ENCODE measurements at places on chromosomes 3 and 15. TPM values are rescaled to one million over a fixed set of nuclear protein-coding genes. Genes with fewer than 3 reads are reported as not detected.

The ACKR2 gene
- 0.35 TPM for total RNA-seq

The STXBP5L gene
- total RNA-seq = 2.9 TPM

The GP5 gene
- 0.12 TPM for total RNA-seq

The GPR160 gene
- total RNA-seq = 77.0 TPM

The ASB14 gene
- total RNA-seq = not detected

The GPR176 gene
- 248 TPM for total RNA-seq

The ATP13A5 gene
- total RNA-seq = not detected

The BDH1 gene
- 11.2 TPM for total RNA-seq

The LARP6 gene
- 22.4 TPM for total RNA-seq

GRCh38 chr15:63440756-63441155 lies 59.1 kb upstream of the CA12 start:
- no peaks in the 10 kb centered on the region for H3K4me1 ChIP-seq
- H3K4me3 ChIP-seq = no peak overlapping the region
- DNase-seq = no peak
- no peaks in the 10 kb centered on the region for H3K27me3 ChIP-seq

DNA sequence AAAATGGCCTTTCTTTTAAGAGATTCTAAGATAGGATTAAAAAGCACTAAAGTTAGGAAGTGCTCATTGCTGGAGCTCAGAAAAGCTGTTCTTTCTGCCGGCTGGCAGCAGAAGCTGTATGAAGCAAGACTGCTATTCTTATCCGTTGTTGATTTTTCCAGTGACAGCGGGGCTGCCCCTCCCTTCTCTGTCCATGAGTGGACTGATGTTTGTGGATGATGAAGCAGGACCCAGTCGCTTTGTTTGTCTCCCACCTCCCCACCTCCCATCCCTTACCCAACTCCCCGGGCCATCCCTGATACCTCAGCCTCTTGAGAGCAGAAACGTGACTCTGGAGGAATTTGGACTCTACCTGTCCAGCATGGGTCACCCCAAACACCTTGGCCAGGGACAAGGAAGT lies 10.3 kb upstream of the MUSTN1 start:
- 0 out of 2 replicates have a peak, but pooled peaks cover 3% of the 10 kb centered on the region for H3K36me3 ChIP-seq
- H3K4me3 ChIP-seq = no peak overlapping the region
- H3K27me3 ChIP-seq = no peaks in the 10 kb centered on the region
- no peak for DNase-seq
- H3K27ac ChIP-seq = no peak overlapping the region
- 0 out of 2 replicates have a peak, but pooled peaks cover 4% of the 10 kb centered on the region for H3K4me1 ChIP-seq

- H3K27ac ChIP-seq = no peak overlapping the region
- peak; percentile 72 for DNase-seq
- H3K4me1 ChIP-seq = no peaks in the 10 kb centered on the region
- H3K36me3 ChIP-seq = 0 out of 2 replicates have a peak, but pooled peaks cover 4% of the 10 kb centered on the region
- no peak overlapping the region for H3K4me3 ChIP-seq
- H3K27me3 ChIP-seq = no peaks in the 10 kb centered on the region
Measured at GRCh38 chr3:87350367-87351199, 74.2 kb upstream of the POU1F1 start.

GRCh38 chr15:99073008-99073717 lies 31.7 kb upstream of the SYNM start:
- no peaks in the 10 kb centered on the region for H3K27me3 ChIP-seq
- no peak overlapping the region for H3K4me3 ChIP-seq
- no peaks in the 10 kb centered on the region for H3K36me3 ChIP-seq

DNA sequence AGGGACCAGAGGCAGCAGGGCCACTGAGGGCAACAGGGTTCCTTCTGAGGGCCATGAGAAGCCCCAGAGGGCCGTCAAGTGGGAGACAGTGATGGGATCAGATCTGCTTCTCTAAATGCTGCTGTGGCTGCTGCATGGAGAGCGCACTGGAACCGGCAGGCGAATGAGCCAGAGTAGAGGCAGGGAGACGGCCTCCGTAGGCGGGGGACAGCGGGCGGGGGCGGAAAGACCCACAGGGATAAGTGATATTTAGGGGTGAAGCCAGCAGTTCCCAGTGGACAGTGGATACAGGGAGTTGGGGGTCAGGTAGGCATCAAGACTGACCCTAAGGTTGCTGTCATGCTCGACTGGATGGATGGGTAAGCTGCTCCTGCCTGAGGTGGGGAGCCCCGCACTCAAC lies 45.0 kb downstream of the GLDN start:
- no peak overlapping the region for H3K27ac ChIP-seq
- H3K27me3 ChIP-seq = no peaks in the 10 kb centered on the region
- no peaks in the 10 kb centered on the region for H3K36me3 ChIP-seq
- H3K4me1 ChIP-seq = peaks cover 13% of the 10 kb centered on the region

GRCh38 chr3:118988198-118989130 lies 46.2 kb downstream of the IGSF11 start:
- H3K4me1 ChIP-seq = peaks cover 52% of the 10 kb centered on the region
- H3K27me3 ChIP-seq = peaks cover 3% of the 10 kb centered on the region
- H3K4me3 ChIP-seq = peak overlapping the region; percentile 27

DNA sequence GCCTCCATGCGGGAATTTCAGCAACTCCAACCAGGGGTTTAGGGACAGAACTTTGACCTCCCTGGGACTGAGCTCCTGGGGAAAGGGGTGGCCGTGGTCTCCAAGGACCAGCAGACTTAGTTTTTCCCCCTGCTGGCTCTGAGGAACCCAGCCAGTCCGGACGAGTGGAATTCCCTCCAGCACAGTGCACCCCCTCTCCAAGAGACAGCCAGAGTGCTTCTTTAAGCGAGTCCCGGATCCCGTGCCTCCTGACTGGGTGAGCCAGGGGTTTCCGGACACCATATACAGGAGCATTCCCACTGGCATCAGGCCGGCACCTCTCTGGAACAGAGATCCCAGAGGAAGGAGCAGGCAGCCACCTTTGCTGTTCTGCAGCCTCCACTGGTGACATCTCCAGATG lies 459.5 kb downstream of the OCA2 start:
- no peaks in the 10 kb centered on the region for H3K36me3 ChIP-seq
- H3K27me3 ChIP-seq = no peaks in the 10 kb centered on the region
- no peak for DNase-seq
- H3K27ac ChIP-seq = no peak overlapping the region
- no peak overlapping the region for H3K4me3 ChIP-seq
- peaks cover 5% of the 10 kb centered on the region for H3K4me1 ChIP-seq

- peaks cover 98% of the 10 kb centered on the region for H3K27me3 ChIP-seq
- peak; percentile 81 for DNase-seq
- peaks cover 53% of the 10 kb centered on the region for H3K4me1 ChIP-seq
- H3K4me3 ChIP-seq = peak overlapping the region; percentile 59
- no peak overlapping the region for H3K27ac ChIP-seq
- H3K36me3 ChIP-seq = no peaks in the 10 kb centered on the region
Measured at GRCh38 chr15:52787123-52787503, 3.0 kb downstream of the ONECUT1 start.

DNA sequence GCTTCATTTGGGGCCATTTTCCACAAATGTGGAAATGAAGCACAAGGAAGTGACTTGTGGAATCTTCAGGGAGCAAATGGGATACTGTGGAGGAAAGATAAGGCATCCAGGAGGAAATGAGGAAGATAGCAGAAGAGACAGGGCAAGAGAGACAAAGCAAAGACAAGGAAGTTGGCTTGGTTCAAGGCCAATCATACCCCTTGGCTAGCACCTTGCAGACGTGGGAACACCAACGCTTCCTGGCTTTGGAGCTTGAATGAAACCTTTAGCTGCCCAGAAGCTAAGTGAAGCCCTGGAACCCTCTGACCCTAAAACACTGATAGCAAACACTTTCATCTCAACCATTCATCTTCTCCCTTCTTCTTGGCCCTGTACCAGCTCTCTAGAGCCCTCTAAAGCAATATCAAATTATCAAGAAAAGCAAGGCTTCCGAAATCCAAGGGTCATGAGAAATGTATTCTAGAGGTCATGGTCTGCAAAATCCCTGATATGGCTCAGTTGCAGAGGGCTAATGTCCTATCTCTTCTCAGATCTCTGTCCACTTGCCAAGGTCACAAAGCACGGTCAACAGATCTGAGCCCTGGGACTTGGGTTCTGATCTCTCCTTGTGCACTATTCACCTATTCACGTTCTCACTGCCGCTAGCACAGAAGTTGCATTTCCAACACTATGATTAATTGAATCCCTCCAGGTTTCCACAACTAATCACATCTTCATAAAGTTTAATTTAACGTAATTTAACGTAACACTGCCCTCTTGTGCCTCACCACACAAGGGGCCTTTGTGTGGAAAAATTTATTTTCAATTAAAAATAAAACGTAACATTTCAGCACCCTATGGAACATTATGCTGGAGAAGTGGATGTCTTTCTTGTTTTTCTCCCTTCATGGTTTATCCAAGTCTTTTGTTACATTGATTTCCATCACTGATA lies 557.6 kb upstream of the ADAMTS9 start:
- H3K27ac ChIP-seq = no peak overlapping the region
- no peaks in the 10 kb centered on the region for H3K36me3 ChIP-seq
- no peak overlapping the region for H3K4me3 ChIP-seq
- DNase-seq = peak; percentile 24

- H3K36me3 ChIP-seq = no peaks in the 10 kb centered on the region
- no peak overlapping the region for H3K27ac ChIP-seq
- H3K4me3 ChIP-seq = no peak overlapping the region
- no peaks in the 10 kb centered on the region for H3K4me1 ChIP-seq
- DNase-seq = no peak
- H3K27me3 ChIP-seq = no peaks in the 10 kb centered on the region
Measured at GRCh38 chr3:73955494-73956070, 330.8 kb upstream of the PDZRN3 start.

GRCh38 chr15:66251790-66252684 lies 1.5 kb downstream of the MEGF11 start:
- peaks cover 72% of the 10 kb centered on the region for H3K27me3 ChIP-seq
- H3K36me3 ChIP-seq = no peaks in the 10 kb centered on the region
- peaks cover 40% of the 10 kb centered on the region for H3K4me1 ChIP-seq

GRCh38 chr3:61903931-61904657 lies 342.7 kb downstream of the PTPRG start:
- no peaks in the 10 kb centered on the region for H3K36me3 ChIP-seq
- DNase-seq = no peak
- H3K27me3 ChIP-seq = no peaks in the 10 kb centered on the region
- H3K4me1 ChIP-seq = peaks cover 48% of the 10 kb centered on the region
- H3K27ac ChIP-seq = peak overlapping the region; percentile 61

GRCh38 chr3:114393367-114394072 lies 99.7 kb downstream of the TIGIT start:
- DNase-seq = no peak
- H3K27me3 ChIP-seq = no peaks in the 10 kb centered on the region
- H3K4me3 ChIP-seq = no peak overlapping the region
- H3K4me1 ChIP-seq = no peaks in the 10 kb centered on the region

GRCh38 chr3:71778353-71778752 lies 6.6 kb downstream of the PROK2 start:
- peaks cover 67% of the 10 kb centered on the region for H3K4me1 ChIP-seq
- H3K27me3 ChIP-seq = peaks cover 24% of the 10 kb centered on the region
- H3K36me3 ChIP-seq = no peaks in the 10 kb centered on the region
- no peak for DNase-seq

DNA sequence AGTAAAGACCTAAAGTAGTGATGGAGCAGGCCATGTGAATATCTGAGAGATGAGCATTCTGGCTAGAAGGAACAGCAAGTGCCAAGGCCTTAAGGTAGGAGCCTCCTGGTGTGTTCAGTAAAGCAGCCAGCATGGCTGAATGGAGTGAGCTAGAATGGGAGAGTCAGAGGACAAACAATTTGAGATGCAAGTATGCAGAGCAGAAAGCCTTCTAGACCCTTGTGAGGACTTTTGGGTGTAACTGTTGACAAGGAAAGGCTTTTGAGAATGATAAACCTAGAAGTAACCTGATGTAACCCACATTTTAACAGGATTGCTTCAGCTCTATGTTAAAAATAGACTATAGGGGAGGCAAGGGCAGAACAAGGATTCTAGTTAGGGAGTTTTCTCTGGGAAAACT lies 14.8 kb upstream of the RNF7 start:
- no peak overlapping the region for H3K27ac ChIP-seq
- H3K4me3 ChIP-seq = no peak overlapping the region
- H3K4me1 ChIP-seq = 0 out of 2 replicates have a peak, but pooled peaks cover 7% of the 10 kb centered on the region
- no peaks in the 10 kb centered on the region for H3K36me3 ChIP-seq
- no peak for DNase-seq
- H3K27me3 ChIP-seq = no peaks in the 10 kb centered on the region

DNA sequence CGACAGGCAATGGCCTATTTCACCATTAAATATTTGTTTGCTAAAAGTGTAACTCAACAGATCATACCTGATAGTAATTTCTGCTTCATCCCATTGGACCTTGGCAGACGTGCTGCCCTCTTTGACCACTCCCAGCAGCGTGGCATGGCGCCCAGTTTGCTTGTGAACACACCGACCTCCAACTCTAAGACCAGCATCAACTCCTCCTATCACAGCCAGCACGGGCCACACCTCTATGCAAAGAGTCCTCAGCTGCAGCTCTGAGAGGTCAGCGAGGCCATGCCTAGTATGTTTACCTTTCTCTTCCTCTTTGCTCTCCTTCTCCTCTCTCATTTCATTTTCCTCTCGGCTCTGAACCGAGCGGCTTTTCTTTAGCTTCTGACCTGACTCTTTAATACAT lies 80.6 kb downstream of the FBXL22 start:
- H3K4me3 ChIP-seq = no peak overlapping the region
- H3K36me3 ChIP-seq = peaks cover 17% of the 10 kb centered on the region
- DNase-seq = peak; percentile 11

DNA sequence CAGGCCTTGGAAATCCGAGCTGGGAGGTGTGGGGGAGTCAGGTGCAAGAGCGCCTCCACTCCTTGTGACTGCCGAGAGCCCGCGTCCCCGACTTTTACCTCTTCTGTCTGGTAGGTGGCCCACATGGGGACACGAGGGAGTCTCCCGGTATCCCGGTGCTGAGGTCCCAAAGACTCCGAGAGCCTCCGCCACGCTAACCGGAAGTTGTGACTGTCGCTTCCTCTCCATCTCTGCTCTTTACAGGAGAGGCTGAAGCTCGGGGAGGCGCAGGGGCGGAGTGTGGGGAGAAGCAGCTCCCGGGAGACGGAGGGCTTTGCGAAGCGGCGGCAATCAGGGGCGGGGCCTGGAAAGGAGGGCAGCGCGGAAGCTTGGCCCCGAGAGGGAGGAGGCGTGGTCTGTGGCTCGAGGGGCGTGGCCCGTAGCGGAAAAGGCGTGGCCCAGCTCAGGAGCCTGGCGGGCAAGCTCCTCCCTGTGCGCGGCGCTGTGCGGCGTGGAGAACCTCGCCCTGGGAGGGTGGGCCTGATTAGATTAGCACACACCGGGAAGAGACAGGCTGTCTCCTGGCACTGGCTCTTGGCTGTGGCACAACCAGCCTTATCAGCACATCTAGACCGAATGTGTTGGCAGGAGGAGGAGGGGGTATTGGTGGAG lies 143.9 kb downstream of the GABRB3 start:
- H3K27ac ChIP-seq = peak overlapping the region; percentile 68
- H3K36me3 ChIP-seq = 0 out of 2 replicates have a peak, but pooled peaks cover 3% of the 10 kb centered on the region
- peak overlapping the region; percentile 41 for H3K4me3 ChIP-seq
- H3K4me1 ChIP-seq = peaks cover 64% of the 10 kb centered on the region

- H3K4me1 ChIP-seq = no peaks in the 10 kb centered on the region
- DNase-seq = no peak
- no peak overlapping the region for H3K4me3 ChIP-seq
- H3K27ac ChIP-seq = no peak overlapping the region
Measured at GRCh38 chr3:56835650-56836227, 34.0 kb upstream of the ARHGEF3 start.

GRCh38 chr3:109018828-109019227 lies 65.1 kb upstream of the GUCA1C start:
- H3K4me1 ChIP-seq = no peaks in the 10 kb centered on the region
- H3K27ac ChIP-seq = no peak overlapping the region
- H3K27me3 ChIP-seq = no peaks in the 10 kb centered on the region

GRCh38 chr3:10926256-10926810 lies 66.2 kb upstream of the SLC6A1 start:
- H3K36me3 ChIP-seq = no peaks in the 10 kb centered on the region
- no peaks in the 10 kb centered on the region for H3K4me1 ChIP-seq
- H3K27me3 ChIP-seq = no peaks in the 10 kb centered on the region
- no peak overlapping the region for H3K4me3 ChIP-seq
- DNase-seq = no peak
